ENCODE measurements at places on chromosomes 11 and 22.

- peak; percentile 19 for DNase-seq
Measured at GRCh38 chr22:38266120-38266519, 6.7 kb downstream of the TMEM184B start.

DNA sequence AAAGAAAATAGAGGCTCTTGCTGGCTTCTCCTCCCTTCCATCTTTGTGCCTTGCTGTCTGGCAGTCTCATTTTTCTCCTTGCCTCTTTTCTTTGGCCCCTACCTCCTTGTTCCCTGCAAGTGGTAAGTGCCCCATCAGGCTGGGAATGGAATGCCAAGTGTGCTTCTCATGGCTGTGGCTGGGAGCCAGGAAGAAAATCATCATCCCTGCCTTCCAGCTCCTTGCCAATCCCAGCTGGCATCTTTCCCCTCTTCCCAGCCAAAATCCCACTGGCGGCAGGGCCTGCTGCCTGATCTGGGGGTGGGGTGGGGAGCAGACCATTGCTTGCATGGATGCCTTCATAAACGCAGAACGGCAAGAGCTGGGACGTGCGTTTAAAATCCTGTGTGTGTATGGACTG lies 27.0 kb upstream of the SLC25A18 start:
- DNase-seq, result no peak

DNA sequence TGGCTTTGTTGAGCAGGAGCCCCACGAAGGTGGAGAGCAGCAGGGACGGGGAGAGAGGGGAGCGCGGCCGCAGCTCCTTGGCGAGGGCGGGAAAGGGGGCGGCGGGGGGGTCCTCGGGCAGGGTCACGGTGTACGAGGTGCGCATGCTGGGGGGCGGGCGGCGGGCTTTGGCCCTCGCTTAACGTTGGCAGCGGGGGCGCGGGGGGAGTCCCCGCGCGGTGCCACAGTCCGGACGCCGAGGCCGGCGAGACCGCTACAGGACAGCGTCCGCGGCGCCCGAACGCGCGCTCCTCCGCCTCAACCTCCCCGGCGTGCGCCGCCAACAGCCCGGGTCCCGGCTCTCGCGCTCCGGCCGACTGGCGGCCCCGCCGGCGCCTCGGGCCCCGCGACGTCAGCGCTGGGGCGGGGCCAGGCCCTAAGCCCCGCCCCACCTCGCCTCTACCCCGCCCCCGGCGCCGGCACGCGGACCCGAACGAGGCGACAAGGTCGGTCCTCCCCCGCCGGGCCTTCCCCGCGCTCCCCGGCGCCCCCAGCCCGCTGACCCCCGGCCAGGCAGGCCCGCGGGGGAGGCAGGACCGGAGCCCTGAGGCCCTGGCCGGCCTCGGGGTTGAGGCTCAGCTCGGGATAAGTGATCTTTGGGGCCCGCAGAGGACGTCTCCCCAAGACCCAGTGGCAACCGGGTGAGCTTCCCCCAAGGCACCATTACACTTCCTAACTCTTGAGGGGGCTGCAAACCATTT lies 17.5 kb downstream of the USP2 start:
- no peak for DNase-seq

GRCh38 chr11:3217818-3218482 lies 663 bp downstream of the MRGPRG start:
- DNase-seq, result no peak

GRCh38 chr11:14422814-14423182 lies 63.8 kb upstream of the RRAS2 start:
- DNase-seq, result no peak

GRCh38 chr22:28874811-28875320 lies 8.5 kb upstream of the ZNRF3 start:
- DNase-seq, result no peak

DNA sequence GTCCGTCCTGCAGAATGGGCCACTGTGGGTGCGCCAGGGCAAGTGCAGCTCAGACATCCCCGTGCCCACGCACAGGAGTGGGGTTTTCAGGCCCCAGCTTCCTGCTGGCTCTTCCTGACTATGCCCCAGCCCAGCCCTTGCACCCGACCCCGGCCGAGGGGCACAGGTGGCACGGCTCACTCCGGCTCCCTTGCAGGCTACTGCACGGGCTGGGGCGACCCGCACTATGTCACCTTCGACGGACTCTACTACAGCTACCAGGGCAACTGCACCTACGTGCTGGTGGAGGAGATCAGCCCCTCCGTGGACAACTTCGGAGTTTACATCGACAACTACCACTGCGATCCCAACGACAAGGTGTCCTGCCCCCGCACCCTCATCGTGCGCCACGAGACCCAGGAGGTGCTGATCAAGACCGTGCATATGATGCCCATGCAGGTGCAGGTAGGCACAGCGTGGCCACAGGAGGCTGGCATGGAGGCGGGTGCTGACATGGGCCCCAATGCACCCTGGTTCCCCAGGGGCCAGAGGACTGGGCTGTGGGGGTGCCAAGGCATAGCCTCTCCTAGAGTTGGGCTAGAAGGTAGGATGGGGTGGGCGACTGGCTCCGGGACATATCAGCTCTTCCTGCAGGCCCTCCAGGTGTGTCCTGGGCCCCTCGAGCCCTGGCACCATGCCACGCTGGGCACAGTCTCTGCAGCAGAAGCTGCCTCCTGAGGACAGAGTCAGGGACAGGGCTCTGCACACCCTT lies 27.7 kb downstream of the MUC2 start:
- no peak for DNase-seq

DNA sequence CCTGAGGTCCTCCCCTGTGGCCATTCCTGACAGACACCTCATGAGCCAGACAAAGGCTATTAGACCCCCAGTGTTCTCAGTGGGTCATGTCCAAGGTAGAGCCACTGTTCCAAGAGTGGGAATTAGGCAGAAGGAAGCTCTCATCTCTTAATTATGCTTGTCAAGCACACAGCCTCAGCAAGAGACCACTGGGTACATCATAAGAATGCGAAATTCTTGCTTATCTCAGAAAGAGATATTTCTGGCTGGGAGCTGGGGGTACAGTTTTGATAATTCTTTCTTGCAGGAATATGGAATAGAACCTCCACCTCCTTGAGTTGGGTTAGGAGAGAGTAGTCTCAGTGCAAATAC lies 1280.0 kb upstream of the CNTN5 start:
- DNase-seq, result no peak

GRCh38 chr11:12094872-12095800 lies 15.3 kb upstream of the MICAL2 start:
- DNase-seq, result no peak

- DNase-seq, result peak; percentile 22
Measured at GRCh38 chr11:110172468-110173065, 79.4 kb downstream of the ZC3H12C start.

DNA sequence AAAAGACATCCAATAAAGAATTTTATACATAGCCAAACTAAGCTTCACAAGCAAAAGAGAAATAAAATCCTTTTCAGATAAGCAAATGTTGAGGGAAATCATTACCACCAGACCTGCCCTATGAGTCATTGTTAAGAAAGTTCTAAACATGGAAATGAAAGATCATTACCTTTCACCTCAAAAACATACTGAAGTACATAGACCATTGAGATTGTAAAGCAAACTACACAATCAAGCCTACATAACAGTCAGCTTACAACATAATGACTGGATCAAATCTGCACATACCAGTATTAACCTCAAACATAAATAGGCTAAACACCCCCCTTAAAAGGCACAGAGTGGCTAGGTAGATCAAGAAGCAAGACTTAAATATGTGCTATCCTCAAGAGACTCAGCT lies 501.0 kb upstream of the LUZP2 start:
- peak; percentile 96 for DNase-seq

DNA sequence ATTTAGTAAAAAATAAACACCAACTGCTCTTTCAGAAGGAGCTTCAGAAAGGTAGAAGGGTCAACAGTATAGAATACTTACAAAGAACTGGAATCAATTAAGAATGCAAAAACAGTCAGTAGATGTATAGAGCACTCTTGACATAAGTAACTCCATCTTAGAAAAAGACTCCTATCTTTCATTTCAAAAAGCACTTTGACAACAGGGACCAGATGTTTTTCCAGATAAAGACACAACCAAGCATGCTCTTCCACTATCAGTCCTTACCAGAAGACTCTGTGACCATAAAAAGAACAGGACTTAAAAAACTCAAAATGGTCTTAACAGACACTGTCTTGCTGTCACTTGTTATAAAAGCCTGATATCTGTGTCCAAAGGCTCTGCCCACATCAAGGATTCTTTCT lies 5.2 kb downstream of the SLC25A17 start:
- DNase-seq, result no peak

DNA sequence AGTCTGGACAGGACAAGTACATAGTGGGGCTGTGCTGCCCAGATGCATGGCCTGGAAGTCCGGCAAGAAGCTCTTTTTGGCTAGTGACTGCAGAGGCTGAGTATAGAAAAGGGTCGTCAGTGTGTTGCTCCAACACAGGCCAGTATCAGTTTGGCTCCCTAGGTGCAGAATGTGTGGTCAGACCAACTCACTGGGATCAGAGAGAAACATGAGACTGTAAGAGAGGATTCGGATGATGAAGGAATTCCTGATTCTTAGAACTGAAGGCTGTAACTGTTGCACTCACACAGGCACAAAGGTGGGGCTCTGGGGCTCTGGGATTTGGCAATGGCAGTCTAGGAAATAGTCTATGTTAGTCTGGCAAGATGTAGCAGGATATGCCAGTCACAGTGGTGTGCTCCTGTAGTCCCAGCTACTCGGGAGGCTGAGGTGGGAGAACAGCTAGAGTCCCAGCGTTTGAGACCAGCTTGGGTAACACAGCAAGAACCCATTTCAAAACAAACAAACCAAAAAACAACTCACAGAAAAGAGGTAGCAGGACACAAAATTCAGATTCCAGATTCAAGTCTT lies 11.1 kb upstream of the UPB1 start:
- peak; percentile 13 for DNase-seq

GRCh38 chr11:27317751-27318150 lies 45.3 kb downstream of the CCDC34 start:
- DNase-seq, result peak; percentile 79

DNA sequence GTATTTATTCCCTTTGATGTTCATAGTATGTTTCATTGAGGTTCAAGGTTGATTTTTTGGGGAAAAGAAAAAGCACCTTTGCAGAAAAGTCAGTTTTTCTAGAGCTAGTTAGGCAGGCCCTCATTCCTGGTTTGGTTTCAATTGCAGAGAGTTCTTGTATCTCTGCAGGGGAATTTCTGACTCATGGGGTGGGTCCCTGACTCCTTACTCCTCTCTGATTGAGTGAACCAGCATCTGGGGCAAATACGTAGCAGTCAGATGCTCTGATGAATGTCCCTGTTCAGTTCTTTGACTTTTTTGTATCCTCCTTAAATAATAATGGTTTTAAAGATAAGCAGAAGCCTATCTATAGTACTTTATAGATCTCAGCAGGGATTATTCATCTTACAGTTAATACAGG lies 7.7 kb upstream of the NCR3LG1 start:
- DNase-seq, result peak; percentile 87

GRCh38 chr11:110329445-110329844 lies 33.0 kb upstream of the RDX start:
- no peak for DNase-seq

GRCh38 chr22:37917874-37918548 lies 11.9 kb downstream of the MICALL1 start:
- DNase-seq, result no peak

GRCh38 chr11:33942954-33943353 lies 51.1 kb upstream of the LMO2 start:
- peak; percentile 58 for DNase-seq

DNA sequence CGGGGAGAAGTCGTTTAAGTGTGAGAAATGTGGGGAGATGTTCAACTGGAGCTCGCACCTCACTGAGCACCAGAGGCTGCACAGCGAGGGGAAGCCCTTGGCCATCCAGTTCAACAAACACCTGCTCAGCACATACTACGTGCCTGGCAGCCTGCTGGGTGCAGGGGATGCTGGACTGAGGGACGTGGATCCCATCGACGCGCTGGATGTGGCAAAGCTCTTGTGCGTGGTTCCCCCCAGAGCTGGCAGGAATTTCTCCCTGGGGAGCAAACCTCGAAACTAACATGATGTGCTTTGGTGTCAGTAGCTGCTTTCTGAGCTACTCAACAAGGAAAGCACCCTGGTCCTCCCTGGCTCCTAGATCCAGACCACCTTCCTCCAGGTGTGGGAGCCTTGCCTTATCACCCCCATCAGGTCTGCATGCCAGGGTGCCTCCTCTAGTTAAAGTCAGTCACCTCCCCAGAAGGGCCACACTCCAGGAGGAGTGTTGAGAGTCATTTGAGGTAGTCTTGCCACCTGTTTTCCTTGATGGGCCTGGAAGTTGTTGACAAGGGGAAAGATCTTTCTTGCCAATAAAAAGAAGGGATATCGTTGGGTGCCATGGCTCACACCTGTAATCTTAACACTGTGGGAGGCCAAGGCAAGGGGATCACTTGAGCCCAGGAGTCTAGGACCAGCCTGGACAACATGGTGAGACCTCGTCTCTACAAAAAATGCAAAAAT lies 12.9 kb downstream of the ZNF74 start:
- no peak for DNase-seq

DNA sequence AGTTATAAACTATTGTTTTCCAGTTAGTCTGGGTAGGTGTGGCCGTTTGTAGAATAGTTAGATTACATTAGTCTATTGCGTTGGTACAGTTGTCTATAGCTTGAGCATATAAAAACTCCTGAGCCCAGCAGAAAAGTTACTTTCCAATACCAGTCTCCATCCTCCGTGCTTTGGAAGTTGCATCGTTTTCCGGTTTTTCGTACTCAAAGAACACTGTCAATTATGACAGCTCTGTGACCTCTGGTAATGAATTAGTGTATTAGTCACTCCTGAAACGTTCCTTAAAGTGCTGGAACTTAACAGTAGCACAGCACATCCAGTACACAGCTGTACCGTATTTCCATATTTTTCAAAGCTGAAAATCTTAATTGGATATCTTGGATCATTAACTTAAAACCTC lies 808 bp upstream of the MSANTD2 start:
- DNase-seq, result peak; percentile 39

DNA sequence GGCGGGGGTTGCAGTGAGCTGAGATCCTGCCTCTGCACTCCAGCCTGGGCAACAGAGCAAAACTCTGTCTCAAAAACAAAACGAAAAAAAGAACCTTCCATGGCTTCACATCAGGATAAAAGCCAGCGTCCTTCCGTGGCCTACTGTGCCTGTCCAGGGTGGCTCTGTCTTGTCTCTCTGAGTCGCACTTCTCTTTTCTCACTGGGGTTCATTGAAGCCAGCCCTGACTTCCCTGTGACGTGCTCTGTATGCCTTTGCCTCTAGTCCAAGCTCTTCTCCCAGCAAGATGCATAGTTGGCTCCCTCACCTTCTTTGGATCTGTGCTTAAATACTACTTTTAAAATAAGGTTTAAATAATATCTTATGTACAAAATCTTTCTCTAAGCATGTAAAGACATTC lies 11.6 kb downstream of the ATXN10 start:
- DNase-seq, result no peak

GRCh38 chr11:77503006-77503405 lies 29.1 kb upstream of the PAK1 start:
- peak; percentile 19 for DNase-seq

GRCh38 chr11:130118165-130118564 lies 41.4 kb upstream of the ST14 start:
- no peak for DNase-seq

GRCh38 chr22:37887584-37888378 lies 18.3 kb upstream of the MICALL1 start:
- peak; percentile 65 for DNase-seq

DNA sequence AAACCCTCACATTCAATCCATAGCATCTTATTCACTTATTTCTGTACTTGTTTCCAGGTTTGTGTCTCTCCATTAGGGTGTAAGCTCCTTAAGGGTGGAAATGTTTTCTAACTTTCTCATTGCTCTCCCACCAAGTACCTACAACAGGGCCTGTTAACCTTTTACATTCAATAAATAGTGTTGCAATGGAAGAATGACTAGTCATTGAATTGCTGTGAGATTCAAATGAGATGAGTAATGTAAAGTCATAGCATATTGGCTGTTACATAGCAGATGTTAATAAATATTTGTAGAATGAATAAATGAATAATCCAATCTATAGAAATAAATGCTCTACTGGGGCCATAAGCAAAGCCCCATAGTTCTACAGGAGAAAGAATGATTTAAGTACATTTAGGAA lies 75.4 kb upstream of the DDI1 start:
- peak; percentile 88 for DNase-seq
